ENCODE measurements at places on chromosomes 11 and 22.

GRCh38 chr11:13462311-13462900 is 616 bp downstream of the BTBD10 start:
- DNase-seq: peak; percentile 63

DNA sequence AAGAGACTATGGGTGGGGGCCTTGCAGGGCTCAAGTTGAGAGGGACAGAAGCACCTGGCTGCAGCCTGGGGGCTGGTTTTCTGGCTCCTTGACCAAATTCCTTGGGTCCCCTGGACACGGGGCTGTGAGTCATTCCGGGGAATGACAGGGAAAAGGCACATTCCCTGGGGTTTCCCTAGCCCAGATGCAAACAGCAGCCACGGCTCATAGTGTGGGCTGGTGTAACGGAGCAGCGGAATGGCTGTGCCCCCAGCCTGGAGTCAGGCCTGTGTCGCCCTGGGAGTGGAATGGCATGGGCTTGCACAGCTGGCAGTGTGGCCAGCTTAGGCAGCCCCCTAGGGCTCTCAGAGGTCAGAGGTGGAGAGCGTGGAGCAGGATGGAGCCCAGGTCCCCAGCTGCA is 77.6 kb upstream of the KCNQ1OT1 start:
- no peak for DNase-seq

- DNase-seq: no peak
Observed at GRCh38 chr22:22927888-22928665, 40.5 kb downstream of the IGLL5 start.

GRCh38 chr11:94243571-94244515 is 60.5 kb upstream of the IZUMO1R start:
- no peak for DNase-seq

DNA sequence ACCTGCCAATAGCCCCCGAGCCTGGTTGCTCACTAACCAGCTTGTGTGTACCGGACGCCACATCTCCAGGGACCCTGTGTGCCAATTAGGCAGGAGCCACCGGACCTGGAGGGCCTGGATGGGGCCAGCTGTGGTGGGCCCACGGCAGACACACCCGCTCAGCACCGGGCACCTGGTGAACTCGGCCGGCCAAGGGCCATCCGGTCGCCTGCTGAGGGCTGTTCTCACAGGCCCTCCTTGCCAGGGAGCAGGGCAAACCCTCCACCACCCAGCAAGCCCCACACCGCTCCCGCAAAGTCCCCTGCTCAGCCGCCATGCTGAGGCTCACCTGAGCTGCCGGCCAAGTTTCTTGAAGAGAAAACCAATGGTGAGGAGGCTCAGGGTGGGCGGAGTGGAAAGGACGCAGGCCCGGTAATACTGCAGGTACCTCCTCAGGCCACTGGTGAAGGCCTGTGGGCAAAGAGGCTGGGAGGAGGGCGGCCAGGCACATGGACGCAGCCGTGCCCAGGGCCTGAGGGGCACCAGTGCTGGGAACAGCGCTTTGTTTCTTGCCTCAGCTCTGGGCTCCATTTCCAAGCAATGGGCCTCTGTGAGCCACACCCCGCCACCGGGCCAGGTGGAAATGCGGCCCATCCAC is 17.1 kb downstream of the TUBGCP6 start:
- DNase-seq: no peak

DNA sequence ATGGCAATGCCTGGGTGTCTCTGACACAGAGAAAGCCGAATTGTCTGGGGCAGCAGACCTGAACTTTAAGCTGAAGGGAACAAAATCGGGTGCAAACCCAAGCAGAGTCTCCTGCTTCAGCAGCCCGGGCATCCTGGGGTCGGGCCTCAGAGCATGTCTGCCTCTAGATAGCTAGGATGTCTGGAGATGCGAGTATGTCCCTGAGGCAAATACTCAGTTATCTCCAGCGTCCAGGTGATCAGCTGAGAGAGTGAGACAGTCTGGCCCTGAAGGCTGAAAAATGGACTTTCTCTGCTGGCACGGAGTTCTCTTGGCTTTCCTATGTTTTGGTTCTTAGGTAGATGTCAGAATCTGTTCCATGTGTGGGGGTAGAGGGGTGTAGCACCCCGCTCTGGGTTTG is 3.3 kb downstream of the ADAMTS8 start:
- DNase-seq: no peak

DNA sequence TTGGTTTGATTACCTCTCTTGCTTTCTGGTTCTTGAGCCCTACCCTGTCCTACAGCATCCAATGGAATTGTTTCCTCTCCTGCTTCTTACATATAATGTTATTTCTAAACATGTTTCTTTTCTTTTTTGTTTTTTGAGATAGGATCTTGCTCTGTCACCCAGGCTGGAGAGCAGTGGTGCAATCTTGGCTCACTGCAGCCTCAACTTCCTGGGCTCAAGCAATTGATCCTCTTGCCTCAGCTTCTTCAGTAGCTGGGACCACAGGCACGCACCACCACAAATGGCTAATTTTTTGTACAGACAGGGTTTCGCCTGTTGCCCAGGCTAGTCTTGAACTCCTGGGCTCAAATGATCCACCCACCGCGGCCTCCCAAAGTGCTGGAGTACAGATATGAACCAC is 105.9 kb downstream of the SGSM3 start:
- DNase-seq: no peak

GRCh38 chr22:43377548-43377895 is 34.3 kb upstream of the MPPED1 start:
- DNase-seq: no peak

- no peak for DNase-seq
Observed at GRCh38 chr11:1701091-1701807, 4.3 kb downstream of the KRTAP5-6 start.

- DNase-seq: no peak
Observed at GRCh38 chr11:44731685-44732430, 5.1 kb downstream of the TSPAN18 start.

GRCh38 chr11:43234881-43235280 is 76.9 kb upstream of the API5 start:
- no peak for DNase-seq

DNA sequence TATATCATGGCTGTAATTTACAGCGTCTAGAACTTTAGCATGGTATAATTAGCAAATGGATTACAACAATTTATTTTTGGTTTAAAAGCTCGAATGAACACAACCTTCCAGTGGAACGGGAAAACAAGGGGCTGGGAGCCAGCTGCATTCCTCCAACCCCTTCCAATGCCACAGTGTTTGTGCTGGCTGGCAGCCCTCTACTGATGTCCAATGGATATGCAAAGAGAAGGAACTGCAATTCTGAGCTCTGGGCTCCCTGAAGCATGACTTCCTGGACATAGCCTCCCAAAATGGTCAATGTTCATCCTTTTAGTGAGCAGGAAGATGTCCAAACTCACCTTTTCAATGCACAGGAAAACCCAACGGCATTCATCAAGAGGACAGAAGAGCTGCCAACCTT is 288.3 kb downstream of the TENM4 start:
- DNase-seq: no peak

DNA sequence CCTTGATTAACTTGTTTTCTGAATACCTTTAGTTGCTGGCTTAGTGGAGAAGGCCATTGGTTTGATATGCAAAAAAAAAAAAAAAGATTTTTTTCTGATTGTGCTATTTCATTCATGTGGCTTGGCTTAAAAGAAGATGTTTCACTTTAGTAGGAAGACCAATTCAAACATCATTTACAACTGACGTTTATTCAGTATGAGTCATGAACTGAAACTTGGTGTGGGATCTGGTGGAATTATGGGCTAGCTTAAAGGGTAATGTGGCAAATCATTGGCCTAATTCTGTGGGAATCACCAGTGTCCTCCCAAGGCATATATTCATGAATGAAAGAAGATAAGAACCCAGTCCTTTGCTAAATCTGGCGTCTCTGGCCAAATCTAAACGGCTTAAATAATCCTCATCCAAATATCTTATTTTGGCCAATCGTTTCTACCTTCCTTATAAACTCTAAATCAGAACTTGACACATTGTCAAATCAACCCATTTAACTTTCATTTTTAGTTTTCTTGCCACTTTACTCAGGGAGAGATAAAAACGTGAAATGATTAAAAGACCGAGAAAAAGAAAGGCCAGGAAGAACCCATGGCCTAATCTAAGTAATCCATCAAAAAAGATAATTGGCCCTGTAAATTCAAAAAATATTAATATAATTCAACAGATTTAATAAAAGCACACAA is 77.0 kb downstream of the DDIAS start:
- no peak for DNase-seq

GRCh38 chr11:36492724-36493304 is 17.3 kb downstream of the TRAF6 start:
- peak; percentile 50 for DNase-seq

DNA sequence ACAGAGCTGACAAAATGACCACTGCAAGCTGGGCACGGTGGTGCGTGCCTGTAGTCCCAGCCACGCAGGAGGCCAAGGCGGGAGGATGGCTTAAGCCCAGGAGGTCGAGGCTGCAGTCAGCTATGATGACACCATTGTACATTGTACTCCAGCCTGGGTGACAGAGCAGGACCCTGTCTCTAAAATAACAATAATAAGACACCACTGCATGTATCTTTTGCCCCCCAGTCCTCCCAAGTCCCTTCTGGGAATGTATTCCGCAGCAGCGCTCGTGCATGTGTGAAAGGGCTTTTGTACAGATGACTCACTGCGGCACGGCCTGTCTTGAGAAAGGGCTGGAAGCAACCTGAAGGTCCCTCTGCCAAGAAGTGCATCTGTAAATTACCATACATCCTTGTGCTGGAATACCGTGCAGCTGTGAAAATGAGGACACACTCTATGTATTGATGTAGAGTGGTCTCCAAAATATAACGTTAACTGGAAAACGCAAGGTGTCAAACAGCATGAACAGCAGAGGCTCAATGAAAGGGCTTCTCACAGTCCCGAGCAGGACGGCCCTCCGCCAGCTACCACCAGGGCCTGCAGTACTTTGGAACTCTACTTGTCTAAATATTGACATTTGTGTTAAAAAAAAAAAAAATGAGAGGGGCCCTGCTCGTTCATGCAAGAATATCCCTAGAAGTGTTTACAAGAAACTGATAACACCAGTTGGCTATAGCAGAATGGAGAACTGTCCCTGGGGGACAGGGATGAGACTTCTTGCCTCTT is 9.0 kb upstream of the CDC42EP2 start:
- DNase-seq: no peak

DNA sequence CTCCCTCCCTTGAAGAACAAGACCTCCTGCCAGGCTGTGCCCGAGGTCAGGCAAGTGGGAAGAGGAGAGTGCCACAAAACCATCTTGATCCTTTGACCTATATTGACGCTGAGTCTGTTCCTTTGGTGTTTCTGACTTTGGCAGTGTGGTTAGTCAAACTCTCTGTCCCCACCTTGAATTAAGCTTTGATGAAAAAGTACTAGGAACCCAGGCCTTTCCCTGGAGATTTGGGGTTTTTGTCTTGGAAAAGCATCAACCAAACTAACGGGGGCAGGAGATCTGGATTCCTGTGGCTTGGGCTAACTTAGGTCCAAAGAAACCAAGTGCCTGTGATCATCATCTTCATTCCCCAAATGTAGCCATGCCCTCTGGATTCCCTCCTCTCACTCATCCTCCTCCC is 40.4 kb downstream of the ARFGAP2 start:
- no peak for DNase-seq

- DNase-seq: no peak
Observed at GRCh38 chr11:11152877-11153276, 200.2 kb downstream of the CSNK2A3 start.

- DNase-seq: peak; percentile 93
Observed at GRCh38 chr11:127640561-127641451, 640.2 kb upstream of the KIRREL3 start.

GRCh38 chr11:122755409-122755808 is 82.9 kb upstream of the CRTAM start:
- no peak for DNase-seq

GRCh38 chr22:43820651-43821305 is 8.7 kb upstream of the EFCAB6 start:
- no peak for DNase-seq

- DNase-seq: no peak
Observed at GRCh38 chr11:4464216-4465159, 15.4 kb downstream of the OR52K2 start.

- peak; percentile 83 for DNase-seq
Observed at GRCh38 chr11:78646564-78647185, 72.0 kb upstream of the NARS2 start.

- DNase-seq: peak; percentile 55
Observed at GRCh38 chr11:10019906-10020682, 273.9 kb downstream of the SBF2 start.
